ENCODE measurements at places on chromosomes 4 and X.
A peak's percentile ranks its signal among the peaks of the same experiment; 100 is the strongest.

DNA sequence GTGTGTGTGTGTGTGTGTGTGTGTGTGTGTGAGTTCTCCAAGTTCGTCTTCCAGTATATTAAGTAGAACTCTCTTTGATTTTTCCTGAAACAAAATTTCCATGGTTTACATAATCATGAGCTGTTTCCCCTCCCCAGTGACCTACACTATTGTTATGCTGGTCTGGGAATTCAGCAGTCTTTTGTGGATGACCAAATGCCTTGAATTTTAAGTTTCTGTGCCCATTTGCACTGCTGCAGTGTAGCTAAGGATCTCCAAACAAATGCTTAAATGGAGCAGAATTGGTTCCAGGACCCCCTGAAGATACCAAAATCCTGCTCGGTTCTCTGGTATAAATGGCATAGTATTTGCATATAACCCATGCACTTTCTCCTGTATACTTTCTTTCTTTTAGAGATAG is 77.2 kb upstream of the SLC34A2 start:
- no peak for DNase-seq

- no peak for DNase-seq
Measured at GRCh38 chrX:55290963-55291362, 26.2 kb upstream of the PAGE3 start.

DNA sequence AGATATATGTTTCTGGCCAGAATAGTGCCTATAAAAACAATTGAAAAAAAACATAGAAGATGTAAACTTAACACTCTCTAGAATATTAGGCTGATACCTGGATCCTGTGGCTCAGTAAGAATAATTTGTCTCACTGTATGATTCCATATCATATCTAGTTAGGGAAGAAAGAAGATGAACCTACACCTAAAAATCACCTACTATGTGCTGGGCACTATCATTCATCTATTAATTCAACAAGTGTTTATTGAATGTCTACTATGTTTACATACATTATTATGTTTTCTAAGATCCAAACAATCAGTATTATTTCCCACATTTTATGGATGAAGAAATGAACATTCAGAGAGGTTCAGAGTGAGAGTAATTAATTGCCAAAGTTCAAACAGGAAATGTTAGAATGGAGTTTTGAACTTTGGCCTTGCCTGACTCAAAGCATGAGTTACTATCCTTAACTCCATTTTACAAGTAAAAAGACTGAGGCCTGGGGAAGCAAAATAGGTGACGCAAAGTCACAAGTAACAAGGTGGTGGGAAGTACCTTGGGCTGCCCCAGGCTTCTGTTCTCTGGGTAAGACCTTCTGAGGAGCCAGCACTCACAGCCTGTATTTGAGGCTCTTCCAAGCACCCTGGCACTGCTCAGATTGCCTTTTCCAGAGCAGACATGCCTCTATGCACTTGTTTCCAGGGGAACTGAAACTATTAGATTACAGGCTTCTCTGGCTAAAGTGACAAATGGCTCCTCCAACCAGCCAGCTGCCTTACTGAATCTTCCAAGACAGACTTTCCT is 111.1 kb upstream of the ACSL4 start:
- no peak for DNase-seq

- DNase-seq, result no peak
Measured at GRCh38 chr4:5079581-5079980, 28.3 kb downstream of the STK32B start.

DNA sequence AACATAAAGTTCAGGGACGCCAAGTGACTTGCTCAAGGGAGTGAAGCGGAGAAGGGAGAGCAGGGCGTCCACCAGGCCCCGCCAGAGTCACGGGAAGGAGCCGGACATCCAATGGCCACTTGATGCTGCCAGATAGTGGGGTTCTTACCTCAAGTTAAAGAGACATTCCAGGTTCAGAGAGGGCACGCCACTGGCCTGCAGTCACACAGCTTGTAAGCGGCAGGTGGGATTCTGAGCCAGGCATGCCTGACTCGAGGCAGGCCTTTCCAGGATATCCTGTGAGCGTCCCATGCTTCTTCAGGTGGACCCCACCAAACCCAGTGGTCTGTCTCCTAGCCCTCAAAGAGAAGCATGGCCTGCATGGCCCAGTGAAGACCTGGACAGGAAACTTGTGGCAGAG is 2.4 kb downstream of the MAN2B2 start:
- no peak for DNase-seq

DNA sequence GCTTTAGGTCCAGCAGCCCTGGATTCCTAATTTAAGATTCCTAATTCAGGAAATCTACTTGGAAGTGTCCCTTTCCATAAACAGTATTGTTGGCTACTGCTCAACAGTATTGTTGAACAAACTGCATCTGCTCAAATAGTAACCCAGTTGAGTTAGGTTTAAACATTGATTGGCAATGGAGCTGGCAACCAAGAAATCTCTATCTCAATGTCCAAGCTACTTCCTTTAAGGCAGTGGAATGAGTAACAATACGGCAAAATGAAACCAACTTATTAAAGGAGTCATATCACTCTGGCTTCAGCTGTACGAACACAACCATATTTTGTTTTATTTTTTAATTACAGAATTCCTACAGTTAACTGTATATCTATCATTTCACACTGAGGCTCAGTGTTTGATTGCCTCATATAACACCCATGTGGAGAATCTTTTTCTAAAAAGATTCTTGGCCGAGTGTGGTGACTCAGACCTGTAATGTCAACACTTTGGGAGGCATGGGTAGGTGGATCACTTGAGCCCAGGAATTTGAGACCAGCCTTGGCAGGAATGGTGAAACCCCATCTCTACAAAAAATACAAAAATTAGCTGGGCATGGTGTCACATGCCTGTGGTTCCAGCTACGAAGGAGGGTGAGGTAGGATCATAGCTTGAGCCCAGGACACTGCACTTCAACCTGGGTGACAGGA is 71.7 kb upstream of the IL13RA1 start:
- DNase-seq, result no peak

DNA sequence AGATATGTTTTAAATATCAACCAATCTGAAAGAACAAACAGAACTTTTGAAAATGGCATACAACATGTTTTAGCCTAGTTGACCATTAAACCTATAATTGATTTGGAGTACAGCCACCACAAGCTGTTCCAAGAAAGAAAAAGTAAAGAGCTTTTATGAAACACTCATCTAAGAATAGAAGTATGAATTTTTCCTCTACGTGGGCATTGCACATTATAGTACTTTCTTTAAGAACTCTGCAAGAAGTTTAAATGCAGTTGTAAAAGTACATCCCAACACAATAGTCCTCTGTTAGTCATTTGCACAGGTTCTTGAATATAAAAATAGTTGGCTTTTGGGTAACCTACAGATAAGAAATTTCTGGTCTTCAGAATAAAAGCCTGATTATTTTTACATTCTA is 933.6 kb upstream of the ADGRL3 start:
- no peak for DNase-seq

GRCh38 chr4:30920043-30920442 is 199.9 kb downstream of the PCDH7 start:
- no peak for DNase-seq

DNA sequence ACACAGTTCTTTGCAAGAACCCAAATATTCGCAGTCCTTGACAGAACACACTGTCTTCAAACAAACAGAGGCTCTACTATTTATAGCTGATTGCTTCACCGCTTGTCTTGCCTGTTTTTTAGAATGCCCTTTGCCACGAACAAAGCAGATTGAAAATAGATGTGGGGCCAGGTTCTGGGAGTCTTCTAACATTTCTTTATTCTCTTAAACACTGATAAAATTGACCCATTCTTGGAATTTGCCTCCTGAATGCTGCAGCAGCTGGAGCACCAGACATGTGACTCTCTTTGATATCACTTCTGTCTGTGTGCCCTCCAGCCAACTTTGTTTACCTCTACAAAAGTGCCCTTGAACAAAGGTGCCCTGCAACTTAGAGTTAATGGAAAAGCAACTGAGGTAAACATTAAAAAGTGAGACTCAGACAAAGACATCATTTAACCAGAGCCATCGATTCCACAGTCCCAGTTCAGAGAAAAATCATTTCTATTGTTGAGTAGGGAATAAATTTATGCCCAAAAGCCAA is 64.2 kb upstream of the SPP1 start:
- DNase-seq, result no peak

- DNase-seq, result no peak
Measured at GRCh38 chrX:10010686-10011085, 43.5 kb downstream of the CLDN34 start.

DNA sequence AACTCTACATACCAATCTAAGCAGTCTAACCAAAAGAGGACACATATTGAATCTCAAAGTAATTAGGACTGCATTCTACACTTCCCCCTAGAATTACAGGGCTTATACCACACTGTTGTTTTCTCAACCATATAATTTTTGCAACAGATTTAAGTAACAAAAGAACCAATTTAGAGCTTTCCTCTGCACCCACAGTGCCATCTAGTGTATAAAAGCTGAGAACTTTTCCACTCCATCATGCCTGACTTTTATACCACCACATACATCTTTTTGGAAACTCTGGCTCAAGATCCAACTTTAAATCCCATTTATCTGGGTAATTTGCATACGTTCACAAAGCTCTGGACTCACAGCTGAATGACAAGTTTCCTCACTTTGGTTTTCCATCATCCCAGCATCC is 99.5 kb downstream of the EFHC2 start:
- no peak for DNase-seq

DNA sequence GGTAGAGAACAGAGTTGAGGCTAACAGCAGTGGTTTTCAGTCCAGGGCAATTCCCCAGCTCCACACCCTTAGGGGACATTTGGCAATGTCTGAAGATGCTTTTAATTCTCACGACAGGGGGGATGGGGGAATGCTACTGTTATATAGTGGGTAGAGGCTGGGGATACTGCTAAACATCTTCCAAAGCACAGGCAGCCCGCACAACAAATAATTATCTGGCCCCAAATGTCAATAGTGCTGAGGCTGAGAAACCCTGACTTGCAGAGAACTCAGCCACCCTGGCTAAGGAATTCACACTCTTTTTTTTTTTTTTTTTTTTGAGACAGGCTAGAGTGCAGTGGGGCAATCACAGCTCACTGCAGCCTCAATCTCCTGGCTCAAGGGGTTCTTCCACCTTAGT is 60.6 kb downstream of the POLR2B start:
- no peak for DNase-seq

- DNase-seq, result no peak
Measured at GRCh38 chr4:105306158-105306781, 159.6 kb downstream of the TET2 start.

DNA sequence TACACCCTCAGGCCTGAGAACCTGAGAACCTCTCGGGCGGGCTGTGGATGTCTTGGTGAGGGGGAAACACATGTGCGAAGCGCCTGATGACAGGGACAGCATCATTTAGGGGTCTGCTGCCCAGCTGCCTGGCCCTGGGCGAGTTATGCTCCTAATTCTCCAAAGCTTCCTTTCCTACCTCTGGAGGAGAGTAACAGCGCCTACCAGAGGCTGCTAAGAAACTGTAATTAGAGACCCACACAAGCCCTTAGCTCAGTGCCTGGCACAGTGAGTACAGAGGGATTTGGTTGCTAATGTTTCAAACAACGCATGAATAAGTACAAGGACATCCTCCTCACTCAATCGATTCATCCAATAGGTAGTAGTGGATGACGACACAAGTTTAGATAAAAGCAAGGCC is 40.4 kb downstream of the BCOR start:
- DNase-seq, result no peak

DNA sequence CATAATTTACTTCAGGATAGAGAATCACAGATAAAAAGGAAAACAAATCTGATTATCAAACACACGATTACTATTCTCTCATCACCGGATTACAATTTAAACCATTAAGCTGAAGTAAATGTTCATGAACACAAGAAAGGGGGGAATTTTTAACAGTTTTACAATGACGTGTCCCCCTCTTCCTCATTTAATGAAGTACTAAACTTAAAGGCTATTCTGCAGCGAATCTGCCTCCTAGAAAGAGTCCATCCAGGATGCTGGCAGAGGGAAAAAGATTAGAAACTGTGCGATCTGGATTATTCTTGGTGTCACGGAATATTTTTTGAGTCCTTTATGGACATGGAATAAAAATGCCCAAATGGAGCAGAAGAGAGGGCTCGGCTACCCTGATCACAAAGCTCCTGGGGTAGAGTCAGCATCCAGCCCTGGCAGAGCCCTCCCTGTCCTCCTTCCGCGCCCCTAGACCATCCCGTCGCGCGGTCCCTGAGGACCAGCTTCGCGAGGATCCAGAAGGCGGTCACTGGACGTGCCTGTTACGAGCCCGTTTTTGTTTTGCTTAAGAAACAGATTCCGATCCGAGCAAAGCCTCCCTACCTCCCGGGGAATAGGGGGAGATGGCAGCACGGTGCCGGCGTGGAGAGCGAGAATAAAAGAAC is 1.2 kb downstream of the ELF2 start:
- DNase-seq, result no peak

GRCh38 chr4:83276299-83277040 is 8.1 kb downstream of the COQ2 start:
- no peak for DNase-seq

- no peak for DNase-seq
Measured at GRCh38 chr4:73704314-73705055, 35.9 kb upstream of the CXCL8 start.

DNA sequence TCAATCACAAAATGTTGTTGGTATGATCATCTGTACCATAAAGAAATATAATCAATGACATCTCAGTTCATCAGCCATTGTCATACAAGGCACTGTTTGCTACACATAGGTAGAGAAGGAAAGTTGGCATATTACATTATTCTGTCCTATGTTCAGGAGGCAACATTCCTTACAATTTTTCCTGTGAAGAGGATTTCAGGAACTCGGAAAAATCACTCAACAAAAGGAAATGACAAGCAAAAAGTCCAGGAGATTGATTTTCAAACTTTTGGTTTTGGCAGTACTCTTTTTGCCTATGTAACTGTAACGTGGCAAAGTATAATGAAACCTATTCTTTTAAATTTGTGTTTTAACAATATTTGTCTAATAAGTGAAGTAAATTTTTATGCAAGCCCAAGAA is 131.3 kb downstream of the MAB21L2 start:
- no peak for DNase-seq

- DNase-seq, result no peak
Measured at GRCh38 chrX:140526171-140526570, 21.3 kb upstream of the SOX3 start.

DNA sequence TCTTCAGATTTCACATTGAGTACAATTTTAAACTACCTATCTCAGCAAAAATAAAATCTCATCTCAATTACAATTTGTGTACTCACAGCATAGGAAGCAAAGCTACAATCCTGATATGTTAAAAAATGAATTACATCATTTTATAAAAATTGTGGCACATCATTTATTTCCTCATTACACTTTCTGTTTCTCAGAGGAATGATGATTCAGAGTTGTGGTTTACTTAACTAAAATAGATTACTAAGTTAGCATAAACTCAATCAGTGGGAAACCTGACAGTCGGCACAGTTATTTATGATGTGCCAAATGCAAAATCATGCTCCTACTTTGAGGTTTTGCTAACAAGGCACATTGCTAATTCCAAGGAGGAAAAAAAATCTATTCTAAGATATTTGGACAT is 325.0 kb downstream of the FBXO8 start:
- DNase-seq, result no peak

GRCh38 chr4:38896940-38897339 is 29.3 kb downstream of the FAM114A1 start:
- DNase-seq, result no peak

GRCh38 chr4:88283661-88284438 is 511 bp downstream of the PPM1K start:
- DNase-seq, result peak; percentile 39

GRCh38 chr4:90582087-90582486 is 454.9 kb downstream of the CCSER1 start:
- no peak for DNase-seq

GRCh38 chrX:129781134-129781672 is 1.5 kb downstream of the SASH3 start:
- peak; percentile 56 for DNase-seq
